ENCODE measurements at places on chromosomes 16 and 17.

GRCh38 chr17:50355701-50356341, 9.9 kb downstream of the XYLT2 start:
- DNase-seq = no peak

- DNase-seq = no peak
Observed at GRCh38 chr16:12881740-12882139, 19.7 kb upstream of the SHISA9 start.

GRCh38 chr16:47323241-47323640, 137.6 kb downstream of the ITFG1 start:
- no peak for DNase-seq

DNA sequence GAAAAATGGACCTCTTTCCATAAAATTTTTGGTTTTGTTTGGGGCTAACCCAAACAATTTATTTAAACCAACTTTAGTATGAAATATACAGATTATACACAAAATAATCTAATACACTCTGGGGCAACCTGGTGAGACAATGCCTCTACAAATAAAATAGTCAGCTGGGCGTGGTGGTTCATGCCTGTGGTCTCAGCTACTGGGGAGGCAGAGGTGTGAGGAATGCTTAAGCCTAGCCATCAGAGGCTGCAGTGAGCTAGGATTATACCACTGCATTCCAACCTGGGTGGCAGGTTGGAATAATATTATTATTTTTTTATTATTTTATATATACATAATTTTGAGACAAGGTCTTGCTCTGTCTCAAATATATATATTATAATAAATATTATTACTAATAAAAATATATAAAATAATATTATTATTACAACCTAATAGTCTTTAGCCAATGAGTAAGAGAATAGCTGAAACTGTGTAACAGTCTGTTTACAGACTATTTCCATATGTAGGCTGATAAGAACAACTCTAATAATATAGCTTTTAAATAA, 50.5 kb downstream of the GLG1 start:
- no peak for DNase-seq

DNA sequence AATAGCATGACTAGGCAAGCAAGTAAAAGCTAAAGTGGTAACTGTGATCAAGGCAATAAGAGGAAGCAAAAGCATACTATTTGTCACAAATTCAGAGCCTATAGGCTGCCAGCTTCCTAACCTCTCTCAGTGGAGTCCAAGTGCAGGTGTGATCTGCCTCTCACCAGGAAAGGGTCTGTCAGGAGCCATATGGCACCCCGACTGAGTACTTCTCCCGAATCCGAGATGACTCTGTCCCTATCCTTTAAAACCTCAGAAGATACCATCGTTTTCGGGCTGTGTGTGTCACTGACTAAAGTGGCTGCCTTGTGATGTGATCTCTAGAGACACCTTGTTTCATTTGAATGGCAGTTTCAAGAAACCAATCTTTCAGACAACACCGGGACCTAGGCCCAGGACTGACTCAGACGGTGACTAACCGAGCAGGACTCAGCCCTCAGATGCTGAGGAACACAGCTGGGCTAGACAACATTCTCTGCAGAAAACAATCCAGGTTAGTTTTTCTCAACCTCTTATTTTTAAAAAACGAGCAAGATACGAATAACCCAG, 63.6 kb downstream of the SMG6 start:
- DNase-seq = no peak

- DNase-seq = no peak
Observed at GRCh38 chr16:56869513-56870275, 4.7 kb downstream of the SLC12A3 start.

DNA sequence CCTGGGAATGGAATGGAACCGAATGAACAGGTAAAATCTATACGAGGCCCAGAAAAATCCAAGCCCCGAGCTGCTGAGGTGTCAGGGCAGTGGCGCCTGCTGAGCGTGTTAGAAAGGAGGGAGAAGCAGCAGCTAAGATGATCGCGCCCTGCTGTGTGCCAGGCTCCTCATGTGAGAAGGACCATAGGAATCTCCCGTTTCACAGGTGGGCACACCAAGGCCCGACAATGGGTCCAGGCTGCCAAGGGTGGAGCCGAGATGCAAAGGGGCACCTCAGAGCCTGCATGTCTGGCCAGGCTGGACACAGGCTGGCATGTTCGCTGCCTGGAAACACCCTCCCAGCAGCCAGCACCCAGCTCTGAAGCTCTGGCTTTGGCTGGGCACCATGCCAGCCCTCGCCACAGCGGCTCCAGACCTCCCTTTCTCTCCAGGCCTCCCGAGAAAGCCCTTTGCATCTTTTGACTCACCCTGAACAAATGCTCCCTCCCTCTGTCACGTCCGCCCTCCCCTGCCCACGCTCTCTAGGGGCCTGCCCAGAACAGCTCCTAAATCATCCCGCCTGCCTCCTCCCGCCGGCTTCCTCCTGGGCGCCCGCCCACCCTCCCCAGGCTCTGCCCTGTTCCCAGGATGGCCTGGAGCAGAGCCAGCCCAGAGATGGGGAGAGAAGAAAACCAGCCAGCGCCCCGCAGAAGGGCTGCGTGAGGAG, 217.8 kb upstream of the GSE1 start:
- DNase-seq = peak; percentile 47

- DNase-seq = no peak
Observed at GRCh38 chr16:10931134-10931533, 11.1 kb downstream of the DEXI start.

- no peak for DNase-seq
Observed at GRCh38 chr16:89103156-89103555, 9.5 kb downstream of the ACSF3 start.

GRCh38 chr17:14152721-14153120, 83.4 kb downstream of the COX10 start:
- no peak for DNase-seq

DNA sequence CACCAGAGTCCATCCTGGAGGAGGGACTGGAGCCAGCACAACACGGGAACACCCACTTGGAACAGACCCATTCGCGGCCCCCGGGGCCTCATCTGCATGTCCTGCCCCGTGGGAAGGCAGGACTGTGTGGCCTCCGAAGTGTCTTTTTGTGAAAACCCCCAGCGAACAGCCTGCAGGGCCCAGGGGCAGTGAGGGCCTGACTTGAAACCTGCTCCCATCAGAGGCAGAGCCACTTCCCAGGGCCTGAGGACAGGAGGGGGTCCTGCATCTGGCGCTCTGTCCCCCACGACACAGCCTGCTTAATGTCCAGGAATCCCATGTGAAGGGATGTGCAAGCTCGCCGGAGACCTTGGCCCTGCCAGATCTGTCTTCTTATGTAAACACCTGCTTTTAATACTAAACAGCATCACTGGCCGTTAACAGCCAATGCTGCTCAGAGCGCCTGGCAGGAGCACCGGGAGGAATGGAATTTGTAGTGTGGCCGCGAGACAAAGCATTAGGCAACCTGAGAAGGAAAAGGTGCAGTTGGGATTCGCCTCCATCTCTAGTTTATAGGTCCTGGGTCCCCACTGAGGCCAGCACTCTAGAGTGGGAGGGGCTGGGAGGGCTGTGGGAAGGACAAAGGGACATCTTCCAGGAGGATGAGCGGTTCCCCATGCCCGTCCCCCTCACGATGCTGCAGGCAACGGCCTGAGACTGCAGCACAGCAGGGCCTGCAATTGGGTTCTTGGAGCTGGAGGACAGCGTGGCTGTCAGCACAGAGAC, 9.6 kb upstream of the EVPL start:
- DNase-seq = no peak

DNA sequence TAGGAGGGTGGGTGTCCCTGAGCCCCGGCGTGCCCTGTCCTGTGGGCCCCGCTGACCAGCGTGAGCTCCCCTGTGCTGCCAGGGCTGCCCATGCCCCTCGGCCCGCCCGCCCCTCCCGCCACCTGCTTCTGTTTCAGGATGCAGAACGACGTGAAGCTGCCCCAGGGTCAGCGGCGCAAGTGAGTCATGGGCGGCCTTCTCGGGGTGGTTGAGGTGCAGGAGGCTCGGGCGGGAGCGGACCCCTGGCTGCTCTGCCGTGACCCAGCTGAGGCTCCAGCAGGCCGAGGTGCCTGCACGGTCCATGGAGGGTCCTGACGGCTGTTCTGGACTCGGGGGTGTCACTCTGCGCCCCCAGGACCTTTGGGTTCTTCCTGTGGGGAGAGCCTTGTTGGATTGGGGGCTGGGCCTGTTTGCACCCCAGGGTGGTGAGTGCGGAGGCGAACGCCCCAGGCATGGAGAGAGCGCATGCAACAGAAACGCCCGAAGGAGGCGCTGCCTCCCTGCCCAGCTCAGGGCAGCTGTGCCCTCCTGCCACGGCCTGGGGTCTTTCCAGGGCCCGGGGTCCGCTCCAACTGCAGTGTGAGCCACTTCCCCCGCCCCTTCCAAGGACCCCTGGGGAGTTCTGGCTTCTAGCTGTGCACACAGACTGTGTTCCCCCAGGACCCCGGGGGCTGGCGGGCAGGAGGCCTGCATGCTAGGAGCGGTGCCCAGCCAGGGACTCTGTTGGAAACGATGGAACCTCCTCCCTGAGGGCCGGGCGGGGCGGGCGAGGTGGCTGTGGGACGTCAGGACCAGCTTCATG, 4.0 kb downstream of the SLC25A10 start:
- no peak for DNase-seq

- DNase-seq = peak; percentile 37
Observed at GRCh38 chr17:50361561-50362480, 11.2 kb downstream of the MRPL27 start.

- no peak for DNase-seq
Observed at GRCh38 chr16:49578435-49579024, 204.9 kb downstream of the C16orf78 start.

DNA sequence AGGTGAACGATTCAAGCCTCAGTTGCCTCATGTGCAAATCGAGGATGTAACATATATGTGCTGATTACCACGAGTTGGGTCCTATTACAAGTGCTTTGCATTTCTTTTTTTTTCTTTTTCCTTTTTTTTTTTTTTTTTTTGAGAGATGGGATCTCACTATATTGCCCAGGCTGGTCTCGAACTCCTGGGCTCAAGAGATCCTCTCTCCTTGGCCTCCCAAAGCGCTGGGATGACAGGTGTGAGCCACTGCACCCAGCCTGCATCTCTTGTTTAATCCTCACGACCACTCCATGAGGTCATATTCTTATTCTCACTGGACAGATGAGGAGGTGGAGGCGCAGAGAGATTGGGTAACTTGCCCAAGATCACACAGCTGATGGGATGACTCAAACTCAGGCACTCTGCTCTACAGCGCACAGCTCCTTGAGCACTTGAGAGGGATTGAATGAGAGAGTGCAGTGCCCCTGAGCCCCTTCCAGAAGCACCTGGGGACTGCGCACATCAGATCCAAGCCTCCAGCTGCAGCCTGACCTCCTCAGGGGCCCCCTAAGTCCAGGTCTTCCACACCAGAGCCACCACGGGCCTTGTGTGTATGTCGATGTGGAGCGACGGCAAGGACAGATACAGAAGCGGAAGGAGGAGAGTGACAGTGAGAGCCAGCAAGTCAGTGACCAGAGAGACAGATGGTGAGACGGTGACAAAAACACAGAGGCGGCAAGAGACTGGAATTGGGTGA, 4.9 kb downstream of the STX1B start:
- DNase-seq = no peak

- DNase-seq = no peak
Observed at GRCh38 chr17:36089888-36090836, at the start of gene CCL3. TSS of gene CCL3 (minus strand) at chr17:36090143. CDS start at chr17:36090058, 85 bp downstream.

DNA sequence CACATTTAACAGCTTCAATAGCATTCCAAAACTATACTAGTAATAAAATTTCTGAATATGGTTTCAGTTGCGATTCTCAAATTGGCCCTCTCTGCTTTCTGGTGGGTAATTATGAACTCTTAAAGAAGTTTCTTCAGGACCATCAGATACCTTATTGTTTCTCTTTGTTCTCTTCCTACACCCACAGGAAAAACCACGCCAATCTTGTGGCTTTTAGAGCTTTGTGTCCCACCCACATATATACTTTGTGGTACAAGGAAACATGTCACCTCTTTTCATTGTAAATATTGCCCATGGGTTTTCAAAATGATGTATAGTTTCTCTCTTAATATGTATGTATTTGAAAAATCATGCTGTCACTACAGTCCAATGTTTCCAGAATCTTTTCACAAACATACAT, 12.1 kb downstream of the ABCA9 start:
- DNase-seq = no peak

DNA sequence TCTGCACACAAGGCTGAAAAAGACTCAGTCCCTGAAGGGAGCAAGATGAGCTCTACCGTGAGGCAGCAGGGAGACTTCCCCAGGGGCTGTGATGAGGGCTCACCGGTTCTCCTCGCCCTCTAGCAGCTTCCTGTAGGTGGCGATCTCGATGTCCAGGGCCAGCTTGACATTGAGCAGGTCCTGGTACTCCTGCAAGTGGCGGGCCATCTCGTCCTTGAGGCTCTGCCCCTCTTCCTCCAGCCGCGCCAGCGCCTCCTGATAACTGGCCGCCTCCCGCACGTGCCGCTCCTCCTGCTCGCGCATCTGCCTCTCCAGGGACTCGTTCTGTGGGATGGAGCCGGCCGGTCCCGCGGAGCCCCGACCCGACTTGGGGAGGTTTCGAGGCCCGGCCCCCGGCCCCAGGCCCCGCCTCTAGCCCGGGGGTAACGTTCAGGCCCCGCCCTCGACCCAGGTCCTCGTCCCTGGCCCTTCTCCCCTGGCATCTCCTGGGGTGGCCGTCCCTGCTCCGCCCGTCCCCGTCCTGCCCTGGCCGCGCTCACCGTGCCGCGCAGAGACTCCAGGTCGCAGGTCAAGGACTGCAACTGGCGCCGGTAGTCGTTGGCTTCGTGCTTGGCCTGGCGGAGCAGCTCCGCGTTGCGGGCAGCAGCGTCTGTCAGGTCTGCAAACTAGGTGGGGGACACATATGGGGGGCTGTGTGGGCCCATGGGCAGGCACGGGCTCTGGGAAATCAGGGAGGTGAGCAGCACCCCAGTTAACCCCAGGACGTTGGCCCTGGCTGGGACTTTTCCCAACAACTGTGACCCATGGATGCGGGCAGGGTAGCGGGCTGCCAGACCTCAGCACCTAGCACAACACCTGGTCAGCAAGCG, 3.9 kb downstream of the GFAP start:
- no peak for DNase-seq

- no peak for DNase-seq
Observed at GRCh38 chr16:657487-657886, 8.3 kb downstream of the WDR90 start.

GRCh38 chr16:16857012-16857411, 478.1 kb downstream of the NPIPA7 start:
- no peak for DNase-seq

DNA sequence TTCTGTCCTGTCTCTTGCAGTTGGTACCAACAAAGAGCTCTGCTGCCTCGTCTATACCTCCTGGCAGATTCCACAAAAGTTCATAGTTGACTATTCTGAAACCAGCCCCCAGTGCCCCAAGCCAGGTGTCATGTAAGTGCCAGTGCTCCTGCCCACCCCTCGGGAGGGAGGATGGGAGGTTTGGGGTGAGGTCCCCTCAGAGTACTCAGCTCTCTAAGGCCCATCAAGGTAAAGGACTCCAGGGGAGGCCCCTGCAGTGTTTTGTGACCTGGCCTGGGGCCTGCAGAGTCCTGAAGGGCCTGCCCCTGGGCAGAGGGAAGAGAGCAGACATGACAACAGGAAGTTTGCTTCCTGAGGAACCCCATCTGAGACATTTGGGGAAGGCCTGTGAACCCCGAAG, 6.4 kb downstream of the CCL18 start:
- no peak for DNase-seq

GRCh38 chr16:24433706-24434105, 105.7 kb upstream of the RBBP6 start:
- DNase-seq = no peak

GRCh38 chr17:43914451-43914850, 7.1 kb upstream of the MPP2 start:
- no peak for DNase-seq

GRCh38 chr17:64470625-64471024, 21.7 kb downstream of the MILR1 start:
- no peak for DNase-seq

- DNase-seq = no peak
Observed at GRCh38 chr17:28858801-28859355, 4.1 kb downstream of the ERAL1 start.

- DNase-seq = no peak
Observed at GRCh38 chr16:23452221-23452571, 793 bp downstream of the COG7 start.

Measured in occipital lobe (tissue), 3 donors.